ENCODE measurements at places on chromosomes 4 and X. TPM values are rescaled to one million over a fixed set of nuclear protein-coding genes. Genes with fewer than 3 reads are reported as not detected.
A peak's percentile ranks its signal among the peaks of the same experiment; 100 is the strongest.

- no peaks in the 10 kb centered on the region for H3K27me3 ChIP-seq
- H3K36me3 ChIP-seq = no peaks in the 10 kb centered on the region
- no peak for DNase-seq
- no peaks in the 10 kb centered on the region for H3K4me1 ChIP-seq
- H3K27ac ChIP-seq = peak overlapping the region; percentile 12
Observed at GRCh38 chr4:1686440-1687036, 2.4 kb upstream of the FAM53A start.

Gene HGFAC
- 0.59 TPM for total RNA-seq

Gene MSN
- 182 TPM for total RNA-seq

GRCh38 chrX:111116666-111117065, 20.7 kb downstream of the PAK3 start:
- DNase-seq = no peak
- H3K4me1 ChIP-seq = no peaks in the 10 kb centered on the region
- H3K36me3 ChIP-seq = no peaks in the 10 kb centered on the region
- no peak overlapping the region for H3K4me3 ChIP-seq

GRCh38 chr4:152540293-152540674, 4.4 kb upstream of the FBXW7 start:
- no peak overlapping the region for H3K4me3 ChIP-seq
- DNase-seq = no peak
- no peaks in the 10 kb centered on the region for H3K36me3 ChIP-seq
- H3K27ac ChIP-seq = no peak overlapping the region
- no peaks in the 10 kb centered on the region for H3K27me3 ChIP-seq
- H3K4me1 ChIP-seq = no peaks in the 10 kb centered on the region

All from breast epithelium (tissue), 4 donors.